NCI-H1436 (cell line): ENCODE measurements at places on chromosomes 11 and 22.

DNA sequence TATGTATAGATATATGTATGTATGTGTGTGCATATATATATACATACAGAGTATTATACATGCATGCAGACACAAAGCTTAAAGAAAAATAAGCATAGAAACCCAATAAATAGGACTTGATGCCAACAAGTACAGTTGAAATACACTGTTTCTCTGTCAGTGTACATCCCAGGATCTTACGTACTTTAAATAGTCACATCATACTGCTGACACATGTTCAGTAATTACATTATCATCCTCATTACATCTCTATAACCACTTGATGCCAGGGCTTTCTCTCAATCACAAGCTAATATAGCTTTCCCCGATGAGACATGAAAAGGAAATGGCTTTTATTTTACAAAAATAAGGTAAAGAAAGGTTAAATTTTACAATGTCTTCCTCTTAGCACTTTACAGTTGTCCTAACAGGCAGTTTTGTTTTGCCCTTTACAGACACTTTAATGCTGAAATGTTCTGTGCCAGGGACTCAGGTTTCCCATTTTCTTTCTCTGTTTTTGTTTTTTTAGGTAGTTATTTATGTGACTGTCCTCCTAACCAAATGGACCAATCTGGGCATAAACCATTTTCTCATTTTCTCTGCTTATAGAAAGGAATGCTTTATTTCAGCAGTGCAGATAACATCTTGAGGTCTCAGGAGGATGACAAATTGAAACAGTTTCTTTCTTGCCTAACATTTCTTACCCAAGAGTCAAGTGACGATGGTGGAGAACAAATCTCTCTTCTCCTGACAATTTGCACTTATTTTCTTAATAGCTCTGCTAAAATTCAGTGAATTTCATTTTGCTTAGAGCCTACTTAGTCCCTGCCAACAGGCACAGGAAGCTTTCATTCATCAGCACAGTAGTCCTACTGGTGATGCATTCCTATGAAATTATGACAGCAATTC lies 350.2 kb downstream of the TTC28 start:
- no peak for DNase-seq

DNA sequence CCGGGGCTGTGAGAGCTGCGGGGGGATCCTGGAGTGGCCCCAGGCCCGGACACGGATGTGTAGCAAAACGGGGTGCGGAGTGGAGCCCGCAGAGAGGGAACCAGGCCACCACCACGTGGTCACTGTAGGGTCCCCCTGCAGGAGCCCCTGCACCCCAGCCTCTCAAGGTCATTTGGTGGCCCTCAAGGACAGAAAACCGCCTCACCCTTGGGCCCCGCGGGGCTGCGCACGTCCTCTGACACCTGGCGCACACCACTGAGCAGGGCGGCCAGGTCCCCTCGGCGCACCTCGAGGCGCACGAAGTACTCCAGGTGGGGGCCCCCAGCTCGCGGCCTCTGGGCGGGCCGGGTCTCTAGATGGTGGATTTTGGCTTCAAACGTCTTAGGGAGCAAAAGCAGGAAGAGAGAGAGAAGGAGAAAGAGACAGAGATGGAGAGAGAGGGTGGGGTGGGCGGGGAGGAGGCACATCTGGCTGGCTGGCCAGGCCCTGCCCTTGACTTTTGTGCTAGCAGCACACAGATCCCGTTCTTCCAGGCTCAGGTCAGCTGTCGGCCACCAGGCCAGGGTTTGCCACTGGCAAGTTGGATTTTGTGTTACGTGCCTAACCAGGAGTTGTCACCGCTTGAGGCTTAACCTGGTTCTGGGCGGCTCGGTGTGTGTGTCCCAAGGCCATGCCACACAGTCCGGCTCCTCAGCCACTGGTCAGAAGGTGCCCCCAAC lies 3.2 kb downstream of the TH start:
- no peak for DNase-seq

- no peak for DNase-seq
Measured at GRCh38 chr22:47437110-47437509, 674.7 kb downstream of the TBC1D22A start.

DNA sequence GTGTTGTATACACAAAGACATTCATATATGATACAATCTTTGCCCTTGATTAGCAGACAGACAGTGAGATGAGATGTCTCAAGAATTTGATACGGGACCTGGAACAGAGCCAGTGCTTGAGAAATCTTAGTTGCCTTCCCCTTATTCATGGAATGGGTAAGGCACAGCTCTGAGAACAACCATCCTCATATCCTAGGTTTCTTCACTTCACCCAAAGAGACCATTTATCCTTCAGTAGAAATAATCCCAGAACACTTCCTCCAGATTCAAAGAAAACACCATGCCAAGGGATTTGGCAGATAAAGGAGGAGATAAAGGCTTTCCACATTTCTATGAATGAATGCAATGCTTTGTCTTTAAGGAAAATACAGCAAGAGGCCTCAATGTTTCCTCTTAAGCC lies 8.8 kb upstream of the IZUMO1R start:
- no peak for DNase-seq

DNA sequence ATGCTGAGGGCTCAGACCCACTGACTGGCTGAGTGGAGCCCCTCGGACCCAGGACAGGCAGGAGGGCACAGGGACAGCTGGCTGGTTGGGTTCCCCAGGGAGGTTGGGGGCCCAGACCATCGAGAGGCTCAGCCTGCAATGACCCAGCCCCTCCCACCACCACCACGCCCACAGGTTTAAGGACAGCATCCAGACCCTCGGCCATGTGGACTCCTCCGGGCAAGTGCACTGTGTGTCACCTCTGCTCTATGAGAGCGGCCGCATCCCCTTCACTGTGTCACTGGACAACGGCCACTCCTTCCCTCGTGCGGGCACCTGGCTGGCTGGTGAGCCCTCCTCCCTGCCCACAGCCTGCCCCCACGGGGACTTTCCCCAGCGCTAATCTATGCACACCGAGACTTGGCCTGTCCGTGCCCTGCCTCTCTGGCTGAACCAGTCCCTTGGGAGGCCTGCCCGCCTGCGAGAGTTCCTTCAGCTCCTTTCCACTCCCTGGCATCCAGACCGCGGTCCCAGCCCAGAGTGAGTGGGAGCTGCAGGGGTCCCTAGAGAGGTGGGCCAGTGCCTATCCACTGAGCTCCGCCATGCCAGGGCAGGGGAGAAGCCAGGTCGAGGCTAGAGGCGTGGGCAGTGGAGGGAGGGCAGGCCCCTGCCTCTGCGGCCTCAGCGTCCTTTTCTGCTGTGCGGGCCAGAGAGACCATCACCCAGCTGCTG lies 2.2 kb downstream of the SUSD2 start:
- DNase-seq: no peak

GRCh38 chr11:113022262-113022661 lies 61.0 kb downstream of the NCAM1 start:
- DNase-seq: no peak

DNA sequence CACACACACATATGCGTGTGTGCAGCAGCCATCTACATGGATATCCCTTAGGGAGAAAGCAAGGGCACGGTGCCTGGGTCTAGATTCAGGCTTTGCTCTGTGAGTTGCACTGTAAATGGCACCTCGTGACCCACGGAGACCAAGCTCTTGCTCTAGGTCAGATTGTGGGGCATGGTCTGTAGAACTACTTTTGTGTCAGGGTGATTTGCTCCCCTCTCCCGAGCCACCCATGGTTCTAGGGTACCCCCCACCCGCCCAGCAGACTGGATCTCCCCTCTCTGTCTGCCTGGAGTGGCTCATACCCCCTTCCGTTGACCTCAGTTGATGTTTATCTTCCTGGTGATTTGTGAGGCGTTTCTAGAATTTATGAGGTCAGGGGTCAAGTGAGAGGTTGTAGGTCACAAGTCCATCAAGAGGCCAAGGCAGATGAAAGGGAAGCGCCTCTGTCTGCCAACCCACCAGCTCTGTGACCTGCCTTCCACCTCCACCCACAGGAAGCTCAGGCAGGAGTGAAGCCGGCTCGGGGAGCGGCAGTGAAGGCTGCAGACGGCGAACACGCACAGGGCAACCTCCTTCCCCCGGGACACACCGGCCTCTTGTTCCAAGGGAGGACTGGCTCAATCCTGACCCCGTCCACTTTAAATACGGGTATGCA lies 76.2 kb upstream of the TTLL12 start:
- DNase-seq: no peak

- DNase-seq: no peak
Measured at GRCh38 chr11:118224511-118225188, at the start of gene JAML. JAML (minus strand) TSS chr11:118225011; CDS start chr11:118214866, 10,145 bp downstream.

DNA sequence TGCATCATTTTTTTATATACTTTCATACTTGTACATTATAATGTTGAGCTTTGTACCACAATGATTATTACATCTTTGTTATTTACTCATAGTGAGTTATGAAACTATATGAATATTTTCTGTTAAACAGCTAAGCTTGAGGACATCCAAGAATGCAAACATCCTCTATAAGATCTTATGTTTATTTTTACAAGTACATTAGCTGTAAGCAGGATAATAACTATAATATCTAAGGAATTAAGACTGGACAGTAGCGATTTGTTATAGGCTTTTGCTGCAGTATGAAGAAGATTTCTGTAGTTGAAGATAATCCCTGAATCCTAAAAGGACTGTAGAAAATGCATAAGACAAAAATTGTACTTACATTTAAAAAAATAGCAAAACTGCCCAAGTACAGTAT lies 176.0 kb downstream of the METTL15 start:
- no peak for DNase-seq

- no peak for DNase-seq
Measured at GRCh38 chr22:22682196-22682595, 37.8 kb downstream of the GGTLC2 start.

DNA sequence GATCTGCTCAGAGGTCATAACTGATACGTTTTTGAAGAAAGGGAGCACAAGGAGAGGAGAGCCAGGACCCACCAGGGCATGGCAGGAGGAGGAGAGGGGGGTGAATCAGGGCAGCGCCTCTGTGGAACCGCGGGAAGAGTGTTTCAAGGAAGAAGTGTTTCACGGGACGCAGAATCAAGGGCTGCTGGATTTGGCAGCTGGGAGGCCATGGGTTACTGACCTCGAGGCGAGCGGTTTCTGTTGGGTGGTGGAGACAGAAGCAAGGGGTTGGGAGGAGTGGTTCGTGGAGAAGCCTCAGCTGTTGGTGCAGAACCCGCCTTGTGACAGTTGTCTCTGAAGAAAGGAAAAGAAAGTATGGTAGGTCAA lies 13.1 kb downstream of the VPS26B start:
- no peak for DNase-seq

- no peak for DNase-seq
Measured at GRCh38 chr22:46893281-46894020, 131.0 kb downstream of the TBC1D22A start.

DNA sequence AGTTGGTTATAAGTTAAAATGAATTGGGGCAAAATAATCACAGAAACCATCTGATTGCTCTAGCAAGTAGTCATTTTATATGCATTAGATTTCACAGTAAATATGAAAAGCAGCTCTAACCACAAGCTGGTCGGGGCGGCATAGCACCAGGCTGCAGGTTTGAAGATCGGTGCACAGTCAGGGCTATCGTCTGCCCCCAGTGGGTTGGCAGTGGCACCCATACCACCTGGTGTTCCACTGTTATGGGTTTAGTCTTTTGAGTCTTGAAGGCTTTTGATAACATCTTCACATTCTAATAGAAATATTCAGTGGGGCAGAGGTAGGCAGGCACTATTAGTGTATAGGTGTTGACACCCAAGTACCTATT lies 62.1 kb downstream of the GRK3 start:
- no peak for DNase-seq

DNA sequence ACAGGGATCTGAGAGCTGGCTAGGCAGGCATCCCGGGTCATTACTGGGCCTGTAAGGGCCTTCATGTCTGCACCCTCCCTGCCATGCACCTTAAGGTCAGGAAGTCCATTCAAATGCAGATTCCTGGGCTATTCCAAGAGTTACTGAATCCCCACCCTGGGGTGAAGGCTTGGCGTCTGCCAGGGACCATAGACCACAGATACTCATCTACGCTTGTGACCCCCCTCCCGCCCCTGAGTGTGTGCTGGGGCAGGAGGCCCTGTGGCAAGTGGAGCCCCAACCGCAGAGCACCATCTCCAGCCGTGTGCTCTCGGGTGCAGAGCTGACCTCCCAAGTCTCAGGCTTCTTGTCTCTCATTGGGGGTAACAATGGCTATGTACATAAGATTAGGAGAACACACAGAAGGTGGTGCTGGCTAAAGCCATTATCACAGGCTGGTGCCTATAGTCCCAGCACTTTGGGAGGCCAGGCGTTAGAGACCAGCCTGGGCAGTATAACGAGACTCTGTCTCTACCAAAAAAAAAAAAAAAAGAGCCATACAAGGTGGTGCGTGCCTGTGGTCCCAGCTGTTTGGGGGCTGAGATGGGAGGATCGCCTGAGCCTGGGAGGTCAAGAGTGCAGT lies 19.1 kb upstream of the KCNQ1OT1 start:
- no peak for DNase-seq

- DNase-seq: no peak
Measured at GRCh38 chr11:61954106-61954850, 4.1 kb downstream of the BEST1 start.

DNA sequence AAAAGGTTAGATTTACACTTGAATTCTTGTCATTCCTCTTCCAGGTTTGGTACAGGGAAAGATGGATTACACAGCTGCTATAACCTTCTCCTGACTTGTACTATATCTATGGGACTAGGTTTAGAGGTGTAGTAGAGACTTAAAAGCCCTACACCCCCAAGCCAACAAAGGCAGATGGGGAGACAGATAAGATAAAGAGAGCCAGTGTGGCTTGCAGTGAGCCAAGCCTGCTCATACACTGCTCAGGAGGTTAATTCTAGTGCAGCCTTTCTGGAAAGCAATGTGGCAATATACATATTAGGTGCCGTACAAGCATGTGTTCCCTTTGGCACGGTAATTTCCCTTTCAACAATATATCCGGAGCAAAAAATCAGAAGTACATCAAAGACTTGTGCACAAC lies 10.8 kb downstream of the SIK3 start:
- no peak for DNase-seq

DNA sequence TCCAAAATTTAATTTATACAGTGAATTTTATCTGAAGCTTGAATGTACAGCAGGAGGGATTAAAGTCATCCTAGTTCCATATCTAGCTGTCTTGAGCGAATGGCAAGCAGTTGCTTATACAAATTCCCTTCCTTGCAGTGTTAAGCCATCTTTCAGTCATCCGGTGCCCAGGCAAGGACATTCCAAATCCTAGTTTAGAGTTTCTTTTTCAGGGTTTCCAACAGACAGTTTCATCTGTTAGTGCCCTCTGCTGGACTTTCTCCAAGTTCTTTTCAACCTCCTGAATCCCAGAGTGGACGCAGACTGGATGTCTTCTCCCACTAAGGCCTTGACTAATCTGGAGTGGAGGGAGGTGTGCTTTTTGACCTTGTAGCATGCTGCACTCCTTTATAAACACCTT lies 45.4 kb downstream of the GRAMD1B start:
- no peak for DNase-seq

- no peak for DNase-seq
Measured at GRCh38 chr22:46664301-46664855, 44.2 kb downstream of the GRAMD4 start.

GRCh38 chr22:50174382-50175190 lies 4.1 kb downstream of the PANX2 start:
- no peak for DNase-seq

DNA sequence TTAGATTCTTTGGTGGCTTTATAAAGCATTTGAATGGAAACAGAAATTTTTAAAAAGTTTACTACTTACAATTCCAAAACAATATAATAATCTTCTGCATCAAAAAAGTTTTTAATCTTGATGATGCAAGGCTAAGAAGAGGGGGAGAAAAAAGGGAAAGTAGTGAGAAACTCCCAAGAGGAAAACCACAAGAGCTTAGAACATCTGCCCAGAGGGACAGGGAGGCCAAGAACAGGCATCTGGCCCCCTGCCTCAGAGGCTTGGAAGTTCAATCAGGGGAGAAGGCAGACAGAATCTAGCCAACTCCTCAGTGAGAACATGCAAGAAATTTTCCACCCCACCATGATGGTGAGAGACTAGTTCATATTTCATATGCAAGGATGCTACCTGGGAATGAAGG lies 23.8 kb upstream of the TTC28 start:
- DNase-seq: no peak
